Mesendoderm (in vitro differentiated cells): ENCODE measurements at places on chromosomes 4 and X.

DNA sequence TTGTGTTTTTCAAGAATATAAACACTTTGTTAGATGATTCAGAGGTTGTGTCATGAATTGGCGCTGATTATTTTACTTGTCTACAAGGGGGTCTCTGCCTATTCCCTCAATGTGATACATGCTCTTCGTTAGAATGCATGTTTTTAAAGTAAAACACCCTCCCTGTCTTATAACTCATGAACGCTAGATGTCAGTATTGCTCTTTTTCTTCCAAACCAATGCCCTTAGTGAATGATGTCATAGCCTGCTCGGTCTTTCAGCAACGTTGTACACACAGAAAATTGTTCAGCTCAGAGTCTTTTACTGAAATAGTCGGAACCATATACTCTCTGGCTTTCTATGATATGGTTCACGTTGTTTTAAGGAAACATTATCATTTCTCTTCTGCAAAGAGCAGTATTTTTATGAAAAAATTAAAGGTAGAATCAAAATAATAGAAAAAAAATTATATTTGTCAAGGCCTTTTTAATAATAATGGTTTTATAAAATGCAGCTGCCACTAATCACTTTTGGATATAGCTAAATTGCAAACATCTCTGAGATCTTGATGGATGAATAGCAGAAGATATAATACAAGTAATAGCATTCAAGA, 292.9 kb downstream of the TLL1 start:
- DNase-seq = peak; percentile 73

DNA sequence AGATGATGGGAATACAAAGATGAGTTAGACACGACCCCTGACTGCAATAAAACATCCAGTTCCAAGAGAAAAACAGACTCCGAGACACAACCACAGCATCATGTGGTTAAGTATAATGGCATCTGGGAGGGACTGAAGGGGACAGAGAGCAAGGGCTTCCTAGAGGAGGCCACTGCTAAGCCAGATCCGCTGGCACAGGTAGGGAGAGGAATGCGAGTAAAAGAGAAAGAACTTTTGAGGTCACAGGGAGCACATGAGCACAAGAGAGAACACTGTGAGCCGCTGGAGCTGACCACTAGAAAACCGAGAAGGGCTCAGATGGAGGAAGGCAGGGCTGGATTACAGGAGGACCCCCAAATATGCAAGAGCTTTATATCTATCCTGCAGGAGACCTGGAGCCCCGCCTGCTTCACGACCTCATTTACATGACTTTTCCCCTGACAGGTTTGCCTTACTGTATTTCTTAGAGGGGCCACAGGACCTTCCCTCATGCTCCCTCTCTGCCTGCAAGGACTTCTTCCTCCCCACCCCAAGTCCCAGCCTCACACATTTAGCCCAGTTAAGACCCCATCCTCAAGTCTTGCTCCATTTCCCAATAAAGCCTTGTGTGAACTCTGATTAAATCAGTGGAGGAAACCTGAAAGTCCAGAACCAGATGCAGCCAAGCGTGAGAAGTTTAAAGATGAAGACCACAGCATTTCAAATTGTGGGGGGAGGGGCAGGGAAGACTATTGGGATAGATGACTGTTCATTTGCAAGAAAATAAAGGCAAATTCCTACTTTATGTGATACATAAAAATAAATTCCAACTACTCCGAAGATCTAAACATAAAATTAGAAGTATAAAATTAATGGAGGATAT, 29.6 kb downstream of the MFAP3L start:
- no peak for DNase-seq

DNA sequence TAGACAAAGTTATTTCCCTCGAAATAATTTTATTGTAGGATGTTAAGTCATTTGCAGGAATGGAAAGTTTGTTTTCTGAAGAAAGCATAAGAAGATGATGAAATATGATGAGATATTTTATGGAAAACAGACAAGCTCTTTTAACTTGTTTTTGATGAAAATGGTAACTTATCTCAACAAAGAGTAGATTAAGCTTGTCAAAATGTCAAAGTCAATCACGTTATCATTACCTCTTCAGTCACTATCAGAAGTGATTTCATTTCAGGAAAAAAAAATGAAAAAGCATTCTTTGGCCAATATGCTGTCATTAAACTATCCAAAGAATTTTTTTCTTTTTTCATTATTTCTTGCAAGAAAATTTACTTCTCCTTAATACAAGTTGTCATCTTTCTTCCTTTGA, 221.0 kb upstream of the ANKRD50 start:
- DNase-seq = no peak

- DNase-seq = peak; percentile 95
Observed at GRCh38 chrX:134718105-134718965, 60.1 kb upstream of the PLAC1 start.

DNA sequence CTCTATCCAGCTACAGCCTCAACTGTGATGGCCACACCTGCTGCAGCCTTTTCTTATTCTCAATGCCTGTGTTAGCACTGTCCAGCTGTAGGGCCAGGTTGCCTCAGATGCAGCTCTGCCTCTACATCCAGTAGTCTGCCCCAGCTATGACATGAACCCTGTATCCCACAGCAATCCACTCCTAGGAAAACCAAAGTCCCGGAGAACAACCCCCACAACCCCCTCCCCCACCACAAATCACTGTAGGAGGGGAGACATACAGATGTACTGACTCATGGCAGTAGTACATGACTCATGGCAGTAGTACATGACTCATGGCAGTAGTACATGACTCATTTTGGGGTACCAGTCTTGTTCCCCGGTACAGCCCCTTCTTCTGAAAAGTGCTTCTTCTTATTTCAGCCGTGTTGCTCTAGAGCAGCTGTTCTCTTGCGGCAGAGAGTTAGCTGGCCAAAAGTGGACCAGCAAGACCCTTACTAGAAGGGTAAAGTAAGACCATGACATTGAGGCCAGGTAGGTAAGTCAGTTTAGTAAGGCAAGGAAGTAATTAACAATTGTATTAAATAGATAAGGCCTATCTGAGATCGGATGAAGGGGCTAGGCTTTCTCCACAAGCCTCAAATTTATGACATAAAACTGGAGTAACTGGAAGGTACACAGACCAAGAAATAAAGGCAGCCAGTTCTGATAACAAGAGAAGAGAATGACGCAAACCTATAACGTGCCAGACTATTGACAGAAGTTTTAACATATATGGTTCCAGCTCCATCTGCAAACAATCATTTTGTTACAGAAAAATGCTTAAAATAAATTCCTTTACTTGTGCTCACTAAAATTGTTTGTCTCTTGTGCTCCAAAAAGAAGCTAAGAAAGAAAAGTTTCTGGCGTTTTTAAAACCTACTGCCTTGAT, 221.4 kb downstream of the TACR3 start:
- peak; percentile 79 for DNase-seq

- DNase-seq = peak; percentile 4
Observed at GRCh38 chr4:170391066-170391740, 301.4 kb upstream of the AADAT start.

DNA sequence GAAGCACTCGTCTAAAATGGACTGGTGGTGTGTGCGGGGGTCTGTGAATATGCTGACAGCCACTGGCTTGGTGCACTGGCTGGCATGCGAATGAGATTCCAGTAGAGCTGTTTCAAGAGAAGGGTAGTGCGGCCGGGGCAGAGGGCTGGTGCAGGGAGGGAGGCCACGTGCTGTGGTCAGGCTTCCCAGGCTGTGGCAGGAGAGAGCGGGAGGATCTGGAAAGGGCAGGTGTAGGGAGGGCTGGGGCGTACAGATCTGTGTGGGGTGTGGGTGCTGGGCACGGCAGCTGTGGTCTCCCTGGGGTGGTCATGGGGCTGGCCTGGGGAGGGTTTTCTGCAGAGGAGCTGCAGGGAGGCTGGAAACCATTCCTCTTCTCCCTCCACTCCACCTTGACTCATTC, 30.2 kb downstream of the SORCS2 start:
- DNase-seq = no peak

GRCh38 chr4:95084584-95084983, 326.8 kb downstream of the BMPR1B start:
- DNase-seq = no peak

- no peak for DNase-seq
Observed at GRCh38 chrX:139600105-139600504, 69.6 kb downstream of the F9 start.

- no peak for DNase-seq
Observed at GRCh38 chr4:69849969-69850368, 10.0 kb downstream of the SULT1E1 start.

DNA sequence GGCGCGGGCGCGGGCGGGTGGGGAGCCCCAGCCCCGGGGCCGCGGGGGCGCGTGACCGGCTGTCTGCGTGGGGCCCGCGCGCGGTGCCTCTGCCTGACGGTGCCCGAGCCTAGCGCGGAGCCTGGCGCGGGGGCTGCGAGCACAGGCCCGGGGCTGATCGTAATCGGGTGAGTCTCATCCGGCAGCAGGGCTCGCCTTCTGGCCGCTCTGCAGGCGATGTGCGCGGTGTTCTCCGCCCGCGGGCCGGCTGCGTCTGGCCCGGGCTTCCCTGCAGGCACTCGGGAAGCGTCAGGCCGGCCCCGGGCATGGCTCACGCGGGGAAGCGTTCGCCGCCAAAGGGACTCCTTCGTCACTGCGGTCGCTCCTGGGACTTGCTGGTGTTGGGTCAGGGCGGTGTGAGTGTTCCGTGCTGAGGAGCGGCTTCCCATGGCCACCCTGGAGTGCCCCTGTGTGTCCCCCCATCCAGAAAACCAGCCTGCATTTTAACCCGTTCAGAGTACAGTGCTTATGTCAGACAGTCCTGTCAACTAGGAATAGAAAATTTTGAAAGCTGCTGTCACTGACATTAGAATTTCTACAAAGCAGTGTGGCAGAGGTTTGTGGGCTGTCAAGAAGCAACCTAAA, 40.6 kb downstream of the FAM149A start:
- DNase-seq = peak; percentile 64

- peak; percentile 8 for DNase-seq
Observed at GRCh38 chrX:13165266-13166189, 121.1 kb upstream of the FAM9C start.

DNA sequence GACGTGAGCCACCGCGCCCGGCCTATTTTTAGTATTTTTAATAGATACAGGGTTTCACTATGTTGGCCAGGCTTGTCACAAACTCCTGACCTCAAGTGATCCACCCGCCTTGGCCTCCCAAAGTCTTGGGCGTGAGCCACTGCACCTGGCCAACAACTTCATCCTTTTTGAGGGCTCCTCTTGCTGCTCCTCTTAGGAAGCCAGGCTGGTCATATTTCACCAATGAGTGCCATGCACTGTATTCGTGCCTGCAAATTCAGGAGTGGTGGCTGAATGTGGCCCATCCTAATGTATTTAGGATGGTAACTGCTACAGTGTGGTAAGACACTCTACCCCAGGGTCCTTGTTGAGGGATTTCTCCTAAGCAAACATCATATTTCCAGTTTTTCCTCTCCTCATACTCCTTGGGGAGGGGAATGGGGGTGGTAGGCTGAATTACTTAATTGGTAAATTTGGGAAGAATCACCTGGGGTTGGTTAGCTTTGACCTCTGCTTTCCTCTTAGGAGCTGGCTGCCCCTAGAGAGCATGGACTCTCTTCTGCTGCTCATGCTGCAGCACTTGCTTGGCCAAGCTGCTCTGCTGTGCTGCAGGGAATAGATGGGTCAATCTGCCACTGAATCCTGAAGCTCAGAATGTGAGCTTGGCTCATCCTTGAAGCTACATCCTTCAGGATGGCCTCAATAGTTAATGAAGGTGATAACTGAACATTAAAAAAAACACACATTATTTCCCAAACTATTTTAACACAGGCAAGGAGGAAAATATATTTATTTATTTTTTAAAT, 167.4 kb downstream of the HS3ST1 start:
- no peak for DNase-seq

DNA sequence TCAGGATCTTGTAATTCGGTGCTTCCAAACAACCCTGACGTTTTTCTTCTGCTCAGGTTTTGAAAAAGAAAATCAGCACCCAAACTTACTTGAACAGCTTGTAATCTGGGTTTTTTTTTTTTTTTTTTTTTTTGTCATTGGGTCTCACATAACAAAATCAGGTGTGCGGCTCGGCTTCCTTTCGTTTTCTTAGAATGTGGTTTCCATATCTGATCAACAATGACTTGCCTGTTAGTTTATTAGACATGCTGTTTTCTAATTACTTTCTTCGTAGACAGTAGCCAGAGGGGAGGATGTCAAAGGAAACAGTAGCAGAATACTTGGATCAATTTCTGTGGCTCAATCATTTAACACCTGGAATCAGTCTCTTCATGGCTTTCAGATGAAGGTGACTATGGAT, 890 bp upstream of the FREM3 start:
- no peak for DNase-seq

DNA sequence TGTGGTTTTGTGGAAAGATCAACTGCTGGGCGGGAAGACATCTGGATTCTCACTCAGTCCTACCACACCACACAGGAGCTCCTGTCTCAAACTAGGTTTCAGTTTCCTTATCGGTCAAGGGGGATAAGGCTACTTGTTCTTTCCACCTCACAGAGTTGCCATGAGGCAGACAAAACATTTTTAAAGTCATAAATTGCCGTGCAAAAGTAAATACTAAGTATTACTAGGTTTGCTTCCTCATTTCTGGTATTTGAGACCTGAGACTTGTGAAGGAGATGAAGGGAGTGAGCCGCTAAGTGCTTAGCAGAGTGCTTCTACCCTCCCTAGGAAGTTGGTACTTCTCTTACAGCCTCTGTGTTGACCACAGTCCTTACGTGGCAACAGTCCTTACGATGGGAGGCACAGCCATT, 1.5 kb downstream of the LAP3 start:
- no peak for DNase-seq

DNA sequence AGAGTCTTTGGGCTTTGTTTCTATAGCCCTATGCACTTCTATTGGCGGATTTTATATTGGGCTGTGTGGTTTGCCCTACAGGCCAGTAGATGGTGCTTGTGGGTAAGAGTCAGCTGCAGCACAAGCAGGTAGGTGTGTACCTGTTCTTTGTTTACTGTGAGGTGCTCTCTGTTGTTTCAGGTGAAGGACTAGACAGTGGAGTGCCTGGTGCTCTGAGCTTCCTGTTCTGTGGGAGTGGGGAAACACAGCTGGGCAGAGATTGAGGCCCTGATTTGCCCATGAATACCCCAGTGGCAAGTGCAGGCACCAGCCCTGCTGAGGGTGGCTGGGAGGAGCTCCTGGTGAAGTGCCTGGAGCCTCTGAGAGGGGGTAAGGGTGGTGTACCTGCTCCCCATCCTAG, 26.3 kb upstream of the UCP1 start:
- peak; percentile 79 for DNase-seq

DNA sequence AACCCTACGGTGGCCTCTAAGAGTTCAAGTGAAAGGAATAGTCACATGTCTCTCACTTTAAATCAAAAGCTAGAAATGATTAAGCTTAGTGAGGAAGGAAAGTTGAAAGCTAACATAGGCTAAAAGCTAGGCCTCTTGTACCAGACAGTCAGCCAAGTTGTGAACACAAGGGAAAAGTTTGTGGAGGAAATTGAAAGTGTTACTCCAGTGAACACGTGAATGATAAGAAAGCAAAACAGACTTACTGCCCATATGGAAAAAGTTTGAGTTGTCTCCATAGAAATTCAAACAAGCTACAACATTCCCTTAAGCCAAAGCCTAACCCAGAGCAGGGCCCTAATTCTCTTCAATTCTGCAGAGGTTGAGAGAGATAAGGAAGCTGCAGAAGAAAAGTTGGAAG, 51.5 kb upstream of the RAB9B start:
- DNase-seq = no peak
